ENCODE measurements at places on chromosomes 2 and 18.

- no peak for DNase-seq
These were observed 37.6 kb upstream of the PMAIP1 start for GRCh38 chr18:59861963-59862819.

- DNase-seq = no peak
These were observed 35.2 kb upstream of the SERTAD2 start for GRCh38 chr2:64688909-64689308.

- DNase-seq = no peak
These were observed 50.3 kb upstream of the TLK1 start for GRCh38 chr2:171210864-171211431.

GRCh38 chr2:235500761-235501672, 7.2 kb downstream of the AGAP1 start:
- DNase-seq = peak; percentile 59

DNA sequence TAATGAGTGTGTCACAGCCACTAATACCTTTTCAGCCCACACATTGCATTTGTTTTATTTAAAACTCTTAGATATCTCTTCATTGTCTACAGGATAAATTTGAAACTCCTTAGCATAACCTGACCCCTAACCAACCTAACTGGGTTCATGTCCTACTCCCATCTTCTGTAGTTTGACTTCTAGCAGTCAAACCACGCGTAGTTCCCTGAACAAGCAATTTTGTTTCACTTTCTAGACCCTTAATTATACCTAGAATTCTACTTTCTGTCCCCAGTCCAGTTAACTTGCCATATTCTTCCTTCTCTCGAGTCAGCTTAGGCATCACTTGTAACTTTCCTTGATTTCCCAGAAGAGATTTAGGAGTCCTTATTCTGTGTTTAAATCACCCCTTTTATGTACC, 55.1 kb downstream of the RBBP8 start:
- no peak for DNase-seq

DNA sequence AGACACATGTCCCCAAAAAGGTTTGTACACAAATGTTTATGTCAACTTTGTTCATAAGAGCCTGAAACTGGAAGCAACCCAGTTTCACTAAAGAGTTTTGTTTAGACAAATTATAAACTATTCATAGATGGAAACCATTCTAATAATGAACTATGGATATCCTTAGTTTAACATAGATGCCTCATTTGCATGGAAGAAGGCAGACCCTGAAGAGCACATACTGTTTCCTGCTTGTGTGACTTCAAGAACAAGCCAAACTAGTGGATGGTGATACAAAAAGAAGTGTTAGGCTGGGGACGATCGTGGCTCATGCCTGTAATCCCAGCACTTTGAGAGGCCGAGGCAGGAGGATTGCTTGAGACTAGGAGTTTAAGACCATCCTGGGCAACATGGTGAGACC, 48.1 kb downstream of the ACOXL start:
- DNase-seq = no peak

- no peak for DNase-seq
These were observed 28.9 kb downstream of the RRM2 start for GRCh38 chr2:10151462-10151861.

DNA sequence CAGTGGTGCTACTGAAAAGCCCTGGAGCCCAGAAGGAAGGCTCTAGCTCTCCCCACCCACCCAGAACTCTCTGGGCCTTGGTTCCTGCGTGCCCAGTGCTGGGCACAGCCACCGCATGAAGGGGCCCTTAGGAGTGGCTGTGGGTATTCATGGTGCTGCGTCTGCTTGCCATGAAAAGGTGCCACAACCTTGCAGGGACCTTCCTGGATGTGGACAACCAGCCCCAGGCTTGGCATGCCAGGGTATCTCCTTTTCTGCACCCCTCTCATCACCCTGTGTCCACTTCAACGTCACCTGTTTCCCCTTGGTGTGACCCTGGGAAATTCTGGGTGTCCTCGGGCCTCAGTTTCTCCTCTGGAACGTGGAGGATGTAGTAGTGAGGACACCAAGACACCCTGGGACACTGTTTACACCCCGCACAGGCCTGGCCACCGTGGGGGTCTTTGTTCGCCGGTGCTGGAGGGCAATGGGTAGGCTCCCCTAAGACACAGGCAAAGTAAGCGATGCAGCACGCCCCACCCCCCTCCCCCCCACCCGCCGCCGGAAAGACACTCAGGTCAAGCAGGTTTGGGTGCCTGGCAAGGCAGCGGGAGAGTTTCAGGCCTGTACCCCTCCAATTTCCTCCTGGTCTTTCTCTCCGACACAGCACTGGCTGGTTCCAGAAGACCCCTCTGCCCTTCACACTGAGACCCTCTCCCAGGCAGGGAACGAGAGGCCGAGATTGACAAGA, 34.8 kb upstream of the TAF1B start:
- no peak for DNase-seq

- no peak for DNase-seq
These were observed 167.4 kb downstream of the GULP1 start for GRCh38 chr2:188459061-188459460.

- no peak for DNase-seq
These were observed 28.6 kb upstream of the FAM136A start for GRCh38 chr2:70330476-70330875.

DNA sequence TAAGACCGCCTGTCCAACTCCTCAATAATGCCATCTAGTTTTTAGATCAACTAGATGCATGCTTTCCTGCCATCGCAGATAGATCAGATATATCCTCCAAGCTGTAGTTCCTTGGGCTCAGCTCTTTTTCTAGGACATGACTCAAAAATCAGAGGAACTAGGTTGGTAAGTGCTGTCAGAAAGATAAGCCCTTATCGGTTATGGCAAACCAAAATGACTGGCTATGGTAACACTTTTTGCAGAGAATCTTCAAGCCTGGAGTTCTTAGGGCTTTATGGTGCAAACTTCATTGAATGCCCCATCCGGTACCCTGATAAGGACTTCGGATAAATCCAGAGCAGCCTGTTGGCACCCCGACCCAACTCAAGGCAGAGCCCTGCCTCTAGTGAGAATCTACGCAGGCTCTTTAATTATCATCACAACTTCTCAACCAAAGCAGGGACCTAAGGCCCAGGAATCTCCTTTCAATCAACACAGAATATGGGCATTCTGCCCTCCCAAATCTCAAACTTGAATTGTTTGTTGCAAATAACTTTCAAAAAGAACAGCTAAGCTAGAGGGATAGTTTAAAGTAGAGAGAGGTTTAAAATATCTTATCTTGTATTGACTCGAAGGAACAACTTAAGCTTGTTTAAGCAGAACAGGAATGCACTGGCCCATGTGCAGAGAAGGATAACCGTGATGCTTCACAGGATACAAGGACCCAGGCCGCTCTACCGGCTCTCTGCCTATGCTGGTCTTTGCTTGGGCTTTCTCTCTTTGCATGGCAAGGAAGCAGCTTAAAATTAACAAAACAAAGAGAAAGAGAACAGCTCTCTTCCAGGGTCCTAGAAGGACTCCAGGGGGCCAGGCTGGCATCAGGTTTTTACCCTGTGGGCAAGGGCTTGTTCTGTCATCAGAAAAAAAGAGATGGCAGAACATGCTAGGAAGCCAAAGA, 3.4 kb upstream of the CYP1B1 start:
- no peak for DNase-seq

DNA sequence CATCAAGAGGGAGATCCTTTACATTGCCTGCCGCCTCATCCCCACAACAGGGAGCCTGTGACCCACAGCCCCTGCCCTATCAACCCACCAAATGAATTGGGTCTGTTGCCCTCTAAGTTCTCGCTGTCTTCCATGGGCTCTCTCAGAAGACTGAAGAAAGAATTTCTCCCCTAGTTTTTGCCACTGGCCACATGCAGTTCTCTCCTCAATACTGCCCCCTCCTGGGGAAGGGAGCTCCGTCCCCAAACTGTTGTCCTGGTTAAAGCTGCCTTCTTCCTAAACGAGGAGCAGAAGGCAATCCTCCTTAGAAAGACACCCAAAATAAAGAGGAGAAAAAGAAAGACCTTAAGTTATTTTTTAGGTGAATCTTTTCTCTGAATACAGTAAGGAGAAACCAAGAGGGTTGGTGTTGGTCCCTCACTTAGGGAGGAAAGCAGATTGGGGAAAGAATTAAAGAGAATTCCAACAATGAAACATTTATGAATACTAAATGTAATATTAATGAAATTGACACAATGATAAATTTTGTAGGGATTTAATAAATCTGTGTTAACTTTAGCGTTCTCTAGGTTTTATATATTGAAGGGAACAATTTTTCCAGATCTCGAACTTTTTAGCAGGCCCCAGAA, 31.1 kb upstream of the SATB2 start:
- DNase-seq = peak; percentile 43

DNA sequence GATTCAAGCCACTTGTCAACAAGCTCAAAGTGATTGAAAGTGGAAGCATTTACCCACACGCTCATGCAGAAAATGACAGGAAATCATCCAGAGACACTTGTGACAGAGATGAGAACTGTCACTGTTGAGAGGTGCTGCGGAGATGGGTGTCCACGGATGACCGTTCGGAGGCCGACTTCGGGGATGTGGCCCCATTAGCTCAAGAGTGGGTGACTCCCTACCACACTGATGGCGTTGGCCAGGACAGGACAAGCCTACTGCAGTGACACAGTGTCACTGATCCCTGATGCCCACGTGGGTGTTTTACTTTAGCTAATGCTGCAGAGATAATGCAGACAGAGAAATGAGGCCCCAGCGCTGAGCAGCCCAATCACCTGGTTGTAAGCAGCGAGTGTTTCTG, 81.5 kb upstream of the YWHAQ start:
- no peak for DNase-seq

DNA sequence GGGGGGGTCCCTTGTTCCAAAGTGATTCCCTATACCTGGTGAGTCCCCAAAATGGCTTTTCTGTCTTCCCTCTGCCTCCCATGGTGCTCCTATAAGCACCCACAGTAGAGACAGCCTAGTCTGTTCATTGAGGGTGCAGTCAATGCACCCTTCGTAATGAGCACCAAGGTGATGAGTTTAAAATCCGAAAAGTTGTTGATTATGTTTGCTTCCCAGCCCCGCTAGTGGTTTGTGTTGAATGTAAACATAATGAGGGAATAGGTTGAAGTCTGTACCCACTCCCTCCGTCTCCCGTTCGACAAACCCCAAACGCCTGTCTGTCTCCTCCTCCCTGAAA, 2.3 kb downstream of the FOSL2 start:
- DNase-seq = no peak

DNA sequence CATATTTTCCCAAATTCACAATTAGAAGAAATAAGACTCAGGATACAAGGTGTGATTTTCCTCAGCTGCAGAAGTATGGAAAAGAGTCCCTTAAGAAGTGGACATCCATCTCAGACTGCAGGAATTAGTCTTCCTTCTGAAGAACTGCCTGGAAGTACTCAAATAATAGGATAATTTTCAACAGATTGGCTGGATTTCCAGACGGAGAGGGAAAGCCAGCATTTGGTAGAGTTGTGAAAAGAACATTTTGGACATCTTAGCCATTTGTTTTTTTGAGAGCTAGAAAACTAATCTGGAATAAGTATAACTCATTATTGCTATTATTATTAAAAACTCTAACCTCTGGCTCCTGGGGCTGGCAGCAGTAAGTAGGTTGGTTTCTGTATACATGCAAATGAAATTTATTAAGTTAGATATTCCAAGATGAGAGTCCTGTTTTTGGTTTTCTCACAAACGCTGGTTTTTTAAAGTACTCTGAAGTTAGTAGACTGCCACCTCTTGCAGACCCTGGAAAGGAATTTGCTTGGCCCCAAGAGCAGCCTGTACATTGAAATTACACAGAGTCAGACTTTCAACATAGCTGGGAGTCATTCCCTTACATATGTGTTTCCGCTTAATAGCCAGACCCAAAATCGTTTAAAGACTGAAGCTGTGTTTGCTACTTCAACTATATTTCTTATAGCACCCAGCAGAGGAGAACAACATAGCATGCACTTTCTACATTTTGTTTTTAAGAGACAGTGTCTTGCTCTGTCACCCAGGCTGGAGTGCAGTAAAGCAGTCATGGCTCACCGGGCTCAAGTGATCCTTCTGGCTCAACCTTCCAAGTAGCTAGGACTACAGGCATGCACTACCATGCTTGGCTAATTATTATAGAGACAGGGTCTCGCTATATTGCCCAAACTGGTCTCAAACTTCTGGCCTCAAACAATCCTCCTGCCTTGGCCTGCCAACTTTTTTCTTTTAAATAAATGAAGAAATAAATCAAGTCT, 142.4 kb downstream of the THADA start:
- peak; percentile 8 for DNase-seq

- no peak for DNase-seq
These were observed 142.9 kb downstream of the LDLRAD4 start for GRCh38 chr18:13361431-13361830.

DNA sequence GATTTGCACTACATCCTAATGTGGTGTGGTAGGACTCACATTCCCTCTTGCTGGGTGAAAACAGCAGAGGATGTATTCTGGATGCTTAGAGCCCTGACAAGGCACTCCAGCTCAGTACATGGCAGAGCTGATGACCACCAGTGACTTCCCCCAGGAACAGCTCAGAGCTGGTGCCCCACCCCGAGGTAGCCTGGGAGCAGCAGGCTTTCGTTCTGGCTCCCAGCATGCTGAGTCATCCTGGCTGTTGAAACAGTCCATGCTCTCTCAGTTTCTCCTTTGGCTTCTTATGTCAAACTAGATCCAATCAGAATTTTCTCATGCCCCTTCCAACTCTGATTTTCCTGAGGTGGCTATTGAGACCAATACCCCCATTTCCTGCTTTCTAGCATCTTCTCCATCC, 438.2 kb downstream of the NBAS start:
- no peak for DNase-seq

- DNase-seq = no peak
These were observed 363.0 kb downstream of the SS18 start for GRCh38 chr18:25727281-25727985.

DNA sequence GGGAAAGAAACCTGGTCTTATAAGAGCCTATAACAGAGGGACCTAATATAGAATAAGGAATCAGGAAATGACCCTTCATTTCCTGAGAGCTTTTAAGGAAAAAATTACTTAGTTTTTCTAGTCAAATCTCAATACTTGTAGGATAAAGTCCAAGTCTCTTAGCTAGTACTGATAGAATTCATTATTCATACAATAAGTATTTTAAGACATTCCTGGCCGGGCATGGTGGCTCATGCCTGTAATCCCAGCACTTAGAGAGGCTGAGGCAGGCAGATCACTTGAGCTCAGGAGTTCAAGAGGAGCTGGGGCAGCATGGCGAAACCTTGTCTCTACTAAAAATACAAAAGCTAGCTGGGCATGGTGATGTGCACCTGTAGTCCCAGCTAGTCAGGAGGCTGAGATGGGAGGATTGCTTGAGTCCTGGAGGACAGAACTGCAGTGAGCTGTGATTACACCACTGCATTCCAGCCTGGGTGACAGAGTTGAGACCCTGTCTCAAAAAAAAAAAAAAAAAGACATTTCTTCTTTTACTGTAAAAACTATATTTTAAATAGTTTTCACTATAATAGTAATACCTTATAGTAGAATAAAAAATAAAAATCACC, 3.2 kb downstream of the RAB3GAP1 start:
- peak; percentile 27 for DNase-seq

GRCh38 chr2:19722531-19722971, 179.2 kb downstream of the TTC32 start:
- no peak for DNase-seq

DNA sequence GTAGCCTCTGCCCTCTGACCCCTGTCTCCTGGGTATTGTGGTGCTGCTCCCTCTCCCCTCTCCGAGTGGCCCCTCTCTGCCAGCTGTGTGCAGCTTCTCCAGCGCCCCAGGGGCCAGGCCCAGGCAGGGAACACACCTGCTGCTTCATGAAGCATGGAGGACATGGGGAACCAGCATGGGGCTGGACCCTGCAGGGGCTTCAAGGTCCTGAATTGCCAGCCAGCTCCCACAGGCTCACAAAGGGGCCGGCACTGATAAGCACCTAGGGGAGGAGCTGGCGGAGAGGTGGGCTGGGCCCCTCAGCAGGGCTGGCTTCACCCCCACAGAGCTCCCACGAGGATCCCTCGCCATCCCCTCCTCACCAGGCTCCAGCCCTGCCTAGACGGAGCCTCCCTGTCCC, 77.4 kb upstream of the GPC1 start:
- no peak for DNase-seq
